ENCODE measurements at places on chromosomes 3 and 15.

GRCh38 chr3:14338242-14338641, 64.2 kb upstream of the SLC6A6 start:
- DNase-seq = no peak

GRCh38 chr15:56254265-56254664, 10.6 kb upstream of the RFX7 start:
- no peak for DNase-seq

DNA sequence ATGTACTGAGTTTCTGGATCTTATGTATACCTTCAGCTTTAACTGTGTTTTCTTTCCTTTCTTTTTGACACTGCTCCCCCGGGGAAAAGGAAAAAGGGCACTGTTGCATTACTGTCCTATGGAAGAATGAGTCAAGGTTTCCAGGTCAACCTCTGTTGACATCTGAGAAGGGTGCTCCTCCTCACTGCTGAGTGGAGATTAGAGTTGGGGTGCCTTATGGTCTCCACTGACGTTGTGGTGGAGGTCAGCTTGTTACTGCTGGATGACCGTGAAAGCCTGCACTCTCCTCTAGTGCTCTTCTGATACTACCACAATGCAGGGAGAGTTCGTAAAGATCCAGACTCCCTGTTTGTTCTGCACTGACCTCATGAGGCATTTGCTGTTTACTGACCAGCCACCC, 252.1 kb upstream of the GRM7 start:
- no peak for DNase-seq

DNA sequence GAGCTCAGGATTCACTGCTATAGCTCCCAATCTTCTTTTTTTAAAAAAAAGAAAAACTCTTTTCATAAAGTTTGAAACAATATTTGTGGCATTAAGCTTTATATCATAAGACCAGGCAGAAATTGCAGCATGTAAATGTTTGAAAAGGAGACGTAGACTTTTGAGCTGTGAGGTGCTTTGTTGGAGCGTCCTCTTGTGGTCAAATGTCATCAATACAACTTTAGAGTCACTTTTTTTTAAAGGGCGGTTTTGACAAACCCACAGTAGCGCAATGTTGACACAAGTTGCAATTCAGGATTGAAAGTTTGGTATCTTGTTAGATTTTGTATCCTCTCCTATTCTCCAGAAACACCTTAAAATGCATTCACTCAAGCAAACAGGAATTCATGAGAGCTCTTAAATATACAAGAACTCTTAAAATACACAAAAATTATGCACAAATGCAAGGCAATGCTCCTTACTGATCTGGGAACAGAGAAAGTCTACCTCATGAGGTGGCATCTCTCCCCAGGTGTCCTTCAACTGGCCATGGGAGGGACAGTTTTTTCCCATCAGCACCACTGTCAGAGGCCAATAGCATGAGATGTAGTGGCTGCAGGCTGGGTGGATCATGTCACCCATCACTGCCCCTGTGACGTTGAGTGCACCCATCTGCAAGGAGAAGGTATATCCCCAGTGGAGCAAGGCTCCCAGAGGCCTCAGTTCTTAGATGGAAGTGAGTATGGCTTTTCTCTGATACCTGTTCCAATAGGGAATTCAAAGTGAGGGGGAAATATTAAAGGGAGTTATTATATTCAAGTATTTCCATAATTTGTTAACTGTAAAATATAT, 70.7 kb downstream of the ANXA2 start:
- DNase-seq = no peak

- no peak for DNase-seq
These were observed 61.0 kb downstream of the GPR160 start for GRCh38 chr3:170098753-170099152.

GRCh38 chr3:11195721-11196332, 41.5 kb downstream of the HRH1 start:
- no peak for DNase-seq

- no peak for DNase-seq
These were observed 355.1 kb upstream of the STAC start for GRCh38 chr3:36025232-36025631.

DNA sequence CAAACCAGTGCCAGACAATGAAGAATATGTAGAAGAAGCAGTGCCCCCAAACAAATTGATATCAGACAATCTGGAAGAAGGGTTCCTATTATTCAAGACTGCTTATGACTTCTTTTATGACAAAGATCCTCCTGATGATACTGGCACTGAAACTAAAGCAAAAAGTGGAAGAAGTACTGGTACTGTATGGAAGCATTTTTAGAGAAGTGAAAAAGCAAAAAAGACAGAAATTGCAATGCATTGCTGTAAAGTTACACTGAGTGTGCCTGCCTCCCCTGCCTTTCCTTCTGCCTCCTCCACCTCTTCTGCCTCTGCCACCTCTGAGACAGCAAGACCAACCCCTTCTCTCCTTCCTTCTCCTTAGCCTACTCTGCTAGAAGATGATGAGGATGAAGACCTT, 167.6 kb downstream of the PLCL2 start:
- no peak for DNase-seq

DNA sequence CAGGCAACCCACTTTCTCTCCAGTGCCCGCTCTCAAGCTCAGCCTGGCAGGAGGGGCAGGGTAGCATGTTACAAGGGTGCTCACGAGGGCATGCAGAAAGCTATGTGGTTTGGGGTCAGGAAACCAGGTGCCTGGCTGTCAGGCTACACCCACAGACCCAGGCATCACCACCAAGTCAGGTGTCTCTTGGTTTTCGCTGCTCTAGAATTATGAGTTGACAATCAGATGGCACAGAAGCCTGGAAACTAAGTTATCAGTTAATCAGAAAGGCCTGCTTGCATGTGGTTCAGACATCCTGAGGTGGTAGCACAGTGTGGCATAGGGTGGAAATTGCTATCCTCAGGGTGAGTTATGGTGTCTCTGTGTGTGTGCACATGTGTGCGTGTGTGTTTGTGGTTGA, 16.2 kb upstream of the CCR9 start:
- DNase-seq = no peak

- no peak for DNase-seq
These were observed 120.0 kb downstream of the SLCO3A1 start for GRCh38 chr15:91973481-91973880.

- DNase-seq = no peak
These were observed 49.4 kb upstream of the FLNB start for GRCh38 chr3:57958642-57959422.

DNA sequence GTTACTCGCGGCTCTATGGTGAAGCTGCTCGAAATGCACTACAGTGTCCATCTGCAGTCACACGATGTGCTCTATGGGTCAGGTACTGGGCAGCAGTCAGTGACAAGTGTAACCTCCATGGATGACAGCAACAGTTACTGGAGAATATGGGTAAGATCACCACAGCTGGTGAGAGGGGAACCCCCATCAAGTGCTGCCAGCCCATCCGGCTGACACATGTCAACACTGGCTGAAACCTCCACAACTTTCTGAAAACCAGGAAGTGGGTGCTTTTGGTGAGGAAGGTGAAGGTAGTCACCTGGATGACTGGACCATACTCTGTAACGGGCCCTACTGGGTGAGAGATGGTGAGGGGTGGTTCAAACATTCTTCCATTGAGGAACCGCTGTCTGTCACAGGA, 87.4 kb upstream of the C15orf39 start:
- DNase-seq = no peak

DNA sequence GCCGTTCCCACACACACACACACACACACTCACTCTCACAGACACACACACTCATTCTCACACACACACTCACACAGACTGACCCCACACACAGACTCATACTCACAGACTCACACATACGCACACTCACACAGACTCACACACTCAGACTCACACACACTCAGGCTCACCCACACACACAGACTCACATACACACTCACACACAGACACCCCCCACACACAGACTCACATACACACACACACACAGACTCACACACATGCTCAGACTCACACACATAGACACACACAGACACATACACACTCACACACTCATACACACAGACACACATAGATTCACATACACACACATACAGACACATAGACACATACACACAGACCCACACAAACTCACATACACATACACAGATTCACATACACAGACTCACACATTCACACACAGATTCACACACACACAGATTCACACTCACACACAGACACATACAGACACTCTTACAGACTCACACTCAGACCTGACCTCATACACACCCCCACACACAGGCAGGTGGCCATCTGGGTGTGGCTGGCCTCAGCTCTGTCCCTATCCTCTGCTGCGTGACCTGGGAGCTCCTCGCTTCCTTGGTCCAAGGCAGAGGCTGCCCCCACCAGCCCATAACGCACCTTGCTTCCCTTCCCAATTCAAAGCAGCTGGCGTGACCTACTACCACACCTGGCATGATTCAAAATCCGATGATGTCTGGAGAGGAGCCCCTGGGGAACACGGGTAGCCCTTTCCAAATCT, 1.9 kb downstream of the C3orf22 start:
- DNase-seq = no peak

GRCh38 chr15:91311986-91312385, 211.9 kb downstream of the SV2B start:
- no peak for DNase-seq

DNA sequence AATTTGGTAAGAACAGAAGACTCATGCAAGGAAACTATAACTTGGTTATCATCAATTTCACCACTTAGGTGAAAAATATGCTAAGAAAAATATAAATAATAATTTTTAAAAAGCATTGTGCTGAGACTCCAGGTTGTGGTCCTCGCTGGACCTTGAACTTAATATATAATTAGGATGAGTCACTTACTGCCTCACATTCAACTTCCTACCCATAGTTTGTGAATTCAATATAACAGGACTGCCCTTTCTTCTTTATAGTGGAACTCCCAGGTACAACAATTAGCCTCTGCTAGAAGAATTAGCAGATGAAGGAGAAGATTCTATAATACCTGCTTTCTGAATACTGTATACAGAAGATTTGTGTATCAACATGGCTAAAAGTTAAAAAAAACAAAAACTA, 149.1 kb upstream of the SPRED1 start:
- no peak for DNase-seq

DNA sequence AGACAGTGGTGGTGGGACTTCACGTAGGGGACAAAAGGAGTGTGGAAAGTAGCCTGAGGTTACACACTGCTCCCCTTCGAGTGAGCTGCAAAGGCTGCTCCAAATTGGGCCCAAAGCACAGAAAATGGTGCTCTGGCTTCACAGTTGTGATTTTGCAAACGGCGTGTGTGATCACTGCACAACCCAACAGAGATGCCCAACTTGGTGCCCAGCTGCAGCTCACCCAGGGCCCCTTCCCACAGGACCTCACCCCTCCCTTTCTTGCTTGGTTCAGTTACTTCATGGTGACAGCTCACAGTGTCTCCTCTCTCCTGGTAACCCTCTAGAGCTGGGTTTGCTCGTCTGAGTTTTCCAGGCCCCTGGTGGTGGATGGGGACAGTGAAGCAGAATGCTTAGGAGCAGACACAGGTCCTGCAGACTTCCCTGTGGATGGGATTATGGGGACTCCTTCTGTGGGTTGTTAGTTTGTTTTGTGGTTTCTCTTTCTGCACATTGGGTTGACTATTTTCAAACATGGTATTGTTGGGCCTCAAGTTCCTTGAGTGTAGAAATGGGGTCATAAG, 98.3 kb downstream of the TOP2B start:
- no peak for DNase-seq

- DNase-seq = no peak
These were observed 10.0 kb downstream of the POC1A start for GRCh38 chr3:52144034-52144795.

GRCh38 chr15:98938105-98938417, 69.5 kb downstream of the PGPEP1L start:
- no peak for DNase-seq

DNA sequence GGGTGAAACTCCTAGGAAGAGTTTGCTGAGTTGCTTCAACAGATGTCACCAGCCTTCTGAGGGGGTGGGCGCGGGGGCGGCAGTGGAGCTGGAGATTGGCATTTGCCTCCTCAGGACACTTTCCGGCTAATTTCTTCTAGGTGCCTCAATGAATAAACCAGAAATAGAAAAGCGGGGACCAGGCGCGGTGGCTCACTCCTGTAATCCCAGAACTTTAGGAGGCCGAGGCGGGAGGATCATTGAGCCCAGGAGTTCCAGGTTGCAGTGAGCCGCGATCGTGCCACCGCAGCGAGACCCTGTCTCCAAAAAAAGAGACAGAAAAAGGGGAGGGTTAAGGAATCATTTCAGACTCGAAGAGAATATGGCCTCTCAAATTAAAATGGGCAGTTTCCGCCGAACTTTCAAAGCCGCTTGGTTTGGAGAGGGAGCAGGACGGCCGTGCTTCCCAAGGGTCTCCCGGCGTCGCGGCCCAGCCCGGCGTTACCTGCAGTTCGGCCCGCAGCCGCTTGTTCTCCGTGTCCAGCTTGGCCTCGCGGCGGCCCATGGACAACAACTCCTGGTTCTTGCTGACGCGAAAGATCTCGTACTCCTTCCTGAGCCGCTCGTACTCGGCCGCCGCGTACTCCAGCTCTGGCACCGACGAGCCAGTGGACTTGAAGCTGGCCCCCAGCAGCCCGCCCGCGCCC, 587 bp downstream of the NPHP3 start:
- DNase-seq = no peak

- DNase-seq = no peak
These were observed 13.0 kb downstream of the CACNA2D2 start for GRCh38 chr3:50490424-50490823.

GRCh38 chr3:47239929-47240328, 42.7 kb downstream of the KIF9 start:
- no peak for DNase-seq

DNA sequence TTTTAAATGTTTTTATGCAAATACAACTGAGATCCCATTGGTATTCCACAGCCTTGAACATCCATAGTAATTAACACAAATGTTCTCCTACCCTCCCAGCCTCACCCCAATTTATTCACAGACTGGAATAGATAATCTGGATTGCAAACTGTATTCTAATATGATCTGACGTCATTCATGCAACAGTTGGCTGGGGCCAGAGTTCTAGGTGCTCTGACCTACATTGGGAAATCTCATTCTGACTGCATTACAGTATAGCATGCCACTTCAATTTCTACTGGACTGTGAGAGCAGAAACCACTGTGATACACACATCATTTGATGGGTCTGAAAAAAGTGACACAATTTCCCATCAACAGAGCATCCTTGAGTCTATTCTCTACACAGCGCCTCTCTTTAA, 403.1 kb downstream of the MAGI1 start:
- no peak for DNase-seq

DNA sequence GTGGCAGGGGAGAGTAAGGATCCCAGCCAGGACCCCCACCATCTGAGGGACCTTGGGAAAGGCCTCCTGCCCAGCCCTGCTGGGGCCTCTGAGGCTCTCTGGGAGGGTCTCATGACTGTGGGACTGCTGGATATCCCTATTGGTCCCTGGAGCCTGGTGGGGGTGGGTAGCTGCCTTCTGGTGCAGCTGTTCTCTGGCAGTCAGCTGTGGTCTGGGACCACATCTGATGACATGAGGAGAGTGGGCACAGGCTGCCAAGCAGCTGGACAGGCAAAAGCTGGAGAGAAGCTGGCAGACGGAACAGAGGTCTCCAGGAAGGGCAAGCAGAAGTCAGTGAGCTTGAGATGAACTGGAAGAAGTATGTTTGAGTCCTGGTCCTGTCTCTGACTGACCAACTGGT, 22.4 kb downstream of the PLEKHO2 start:
- no peak for DNase-seq
